ENCODE measurements at places on chromosomes 2 and 18. TPM values are rescaled to one million over a fixed set of nuclear protein-coding genes. Genes with fewer than 3 reads are reported as not detected.

GRCh38 chr2:38248255-38248654 lies 128.8 kb downstream of the ATL2 start:
- H3K4me3 ChIP-seq, result no peak overlapping the region
- no peaks in the 10 kb centered on the region for H3K4me1 ChIP-seq
- no peak for DNase-seq
- no peaks in the 10 kb centered on the region for H3K36me3 ChIP-seq
- peaks cover 3% of the 10 kb centered on the region for H3K27me3 ChIP-seq

GRCh38 chr2:75186821-75187220 lies 12.5 kb downstream of the TACR1 start:
- no peak for DNase-seq
- H3K4me3 ChIP-seq, result no peak overlapping the region
- no peak overlapping the region for H3K27ac ChIP-seq
- no peaks in the 10 kb centered on the region for H3K36me3 ChIP-seq

RAB27B gene
- 0.75 TPM for total RNA-seq

DNA sequence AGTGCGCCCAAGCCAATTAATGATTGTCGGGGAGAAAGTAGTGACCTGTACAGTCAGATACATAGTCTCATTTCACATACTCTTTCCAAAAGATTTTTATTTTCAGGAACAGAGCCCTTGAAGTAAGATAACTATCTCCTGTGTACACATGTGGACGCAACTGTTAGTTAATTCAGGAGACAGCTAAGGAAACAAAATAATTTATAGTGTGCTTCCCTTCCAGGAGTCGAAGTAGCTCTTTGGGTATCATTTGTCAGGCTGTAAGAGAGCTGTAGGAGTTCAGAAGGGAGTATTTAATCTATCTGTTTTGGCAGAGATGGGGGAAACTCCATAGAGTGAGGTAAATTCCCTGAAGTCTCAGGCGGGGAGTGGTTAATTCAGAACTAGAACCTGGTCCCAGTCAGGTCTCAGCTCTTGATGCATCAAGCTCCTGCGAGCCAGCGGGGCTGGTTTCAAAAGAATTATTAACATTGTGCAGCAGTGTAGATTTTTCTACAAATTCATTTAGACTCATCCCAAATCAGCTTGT lies 63.0 kb downstream of the MAPK4 start:
- H3K4me3 ChIP-seq, result no peak overlapping the region
- peaks cover 13% of the 10 kb centered on the region for H3K27me3 ChIP-seq
- no peak overlapping the region for H3K27ac ChIP-seq
- DNase-seq, result no peak
- no peaks in the 10 kb centered on the region for H3K4me1 ChIP-seq

RAPGEF4 gene
- total RNA-seq, result 0.92 TPM

GRCh38 chr18:60196836-60197606 lies 175.6 kb downstream of the MC4R start:
- no peaks in the 10 kb centered on the region for H3K4me1 ChIP-seq
- no peak overlapping the region for H3K4me3 ChIP-seq

- no peak for DNase-seq
- H3K27me3 ChIP-seq, result peaks cover 8% of the 10 kb centered on the region
- peaks cover 1% of the 10 kb centered on the region for H3K4me1 ChIP-seq
These were observed 260.8 kb downstream of the TGIF1 start for GRCh38 chr18:3710712-3711301.

DNA sequence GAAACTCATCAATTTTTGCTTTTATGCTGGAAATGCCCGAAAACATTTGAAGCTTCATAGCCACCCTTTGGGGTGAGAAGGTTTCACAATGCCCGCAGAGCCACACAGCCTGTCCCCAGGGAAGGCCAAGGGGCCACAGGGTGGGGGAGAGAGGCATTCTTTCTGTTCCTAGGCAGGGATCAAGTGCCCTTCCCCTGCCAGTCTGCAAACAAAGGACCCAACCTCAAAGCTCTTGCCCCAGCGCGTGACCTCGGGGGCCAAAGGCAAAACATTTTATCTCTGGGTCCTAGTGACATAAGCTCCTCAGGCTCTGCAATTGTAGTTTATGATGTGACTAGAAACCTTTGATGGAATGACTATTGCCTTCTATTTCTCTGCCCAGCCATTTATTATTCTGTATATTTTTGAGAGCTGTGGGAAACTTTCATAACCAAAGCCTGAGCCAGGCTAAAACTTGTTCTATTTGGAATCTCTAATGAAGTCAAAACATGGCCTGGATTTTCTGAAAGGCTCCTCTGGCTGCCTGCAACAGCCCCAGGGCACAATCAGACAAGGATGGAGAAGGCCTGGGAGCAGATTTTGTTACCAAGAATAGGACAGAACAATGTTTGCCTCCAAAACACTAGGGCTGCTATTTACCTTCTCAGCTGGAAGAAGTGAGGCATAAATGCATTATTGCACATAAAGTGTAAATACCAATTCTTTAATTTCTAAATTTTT lies 137.2 kb upstream of the KCTD1 start:
- peaks cover 29% of the 10 kb centered on the region for H3K27me3 ChIP-seq
- no peak overlapping the region for H3K4me3 ChIP-seq
- DNase-seq, result no peak

DNA sequence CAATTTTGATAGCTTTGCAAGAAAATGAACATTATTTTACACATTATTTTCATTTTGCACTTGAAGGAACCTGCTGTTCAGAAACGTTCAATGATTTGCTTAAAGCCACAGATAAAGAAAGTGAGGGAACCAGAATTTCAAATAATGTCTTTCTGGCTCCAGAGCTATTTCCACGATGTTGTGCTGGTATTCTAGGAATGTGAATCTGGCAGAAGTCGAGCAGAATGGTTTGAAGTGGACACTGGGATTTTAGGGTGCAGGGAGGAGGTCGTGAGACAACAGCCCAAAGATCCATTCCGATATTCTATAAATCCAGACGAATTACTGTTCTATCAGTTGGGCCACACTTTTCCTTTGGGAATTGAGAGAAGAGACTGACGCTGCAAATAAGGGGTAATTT lies 2.2 kb downstream of the CCDC102B start:
- H3K4me1 ChIP-seq, result no peaks in the 10 kb centered on the region
- no peaks in the 10 kb centered on the region for H3K36me3 ChIP-seq
- DNase-seq, result no peak
- H3K27ac ChIP-seq, result no peak overlapping the region
- no peaks in the 10 kb centered on the region for H3K27me3 ChIP-seq

HDHD2 gene
- total RNA-seq, result 40.8 TPM

DNA sequence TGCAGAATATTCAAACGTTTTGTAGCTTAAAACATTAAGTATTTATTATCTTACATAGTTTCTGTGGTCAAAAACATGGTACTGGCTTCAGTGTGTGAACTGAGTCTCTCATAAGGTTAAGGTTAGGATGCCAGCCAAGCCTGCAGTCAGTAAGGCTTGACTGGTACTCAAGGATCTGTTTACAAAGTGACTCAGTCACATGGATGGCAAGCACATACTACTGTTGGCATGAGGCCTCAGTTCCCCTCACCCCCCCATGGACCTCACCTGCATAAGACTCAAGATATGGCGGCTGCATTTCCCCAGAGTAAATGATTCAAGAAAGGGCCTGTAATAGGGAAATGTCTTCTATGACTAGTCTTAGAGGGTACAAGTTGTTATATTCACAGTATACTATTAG lies 1167.5 kb downstream of the DPP10 start:
- no peak overlapping the region for H3K27ac ChIP-seq
- no peaks in the 10 kb centered on the region for H3K4me1 ChIP-seq
- no peak for DNase-seq
- no peak overlapping the region for H3K4me3 ChIP-seq
- H3K27me3 ChIP-seq, result no peaks in the 10 kb centered on the region

Measured in activated T-helper 2 cell treated with anti-CD3 and anti-CD28 coated beads, Interferon-gamma antibody, Interleukin-2, Interleukin-4, amounts not matched to agents 10 μg/mL and 5 μg/mL and 100 μg/mL, durations not matched to agents 14 hours and 24 hours and 36 hours (primary cell).